ENCODE measurements at places on chromosomes 13 and 19. TPM values are rescaled to one million over a fixed set of nuclear protein-coding genes. Genes with fewer than 3 reads are reported as not detected.

GRCh38 chr19:4098493-4098892, 25.4 kb downstream of the MAP2K2 start:
- H3K36me3 ChIP-seq = no peaks in the 10 kb centered on the region
- no peak for DNase-seq
- no peaks in the 10 kb centered on the region for H3K27me3 ChIP-seq
- no peak overlapping the region for H3K27ac ChIP-seq
- H3K4me1 ChIP-seq = no peaks in the 10 kb centered on the region

GRCh38 chr13:42094516-42095040, 46.1 kb downstream of the DGKH start:
- no peaks in the 10 kb centered on the region for H3K4me1 ChIP-seq
- no peak overlapping the region for H3K27ac ChIP-seq
- no peaks in the 10 kb centered on the region for H3K36me3 ChIP-seq
- H3K27me3 ChIP-seq = no peaks in the 10 kb centered on the region
- DNase-seq = no peak

- no peak overlapping the region for H3K27ac ChIP-seq
- DNase-seq = no peak
- no peaks in the 10 kb centered on the region for H3K27me3 ChIP-seq
- no peaks in the 10 kb centered on the region for H3K36me3 ChIP-seq
- no peaks in the 10 kb centered on the region for H3K4me1 ChIP-seq
Measured at GRCh38 chr13:113565526-113566226, 18.9 kb upstream of the TFDP1 start.

DNA sequence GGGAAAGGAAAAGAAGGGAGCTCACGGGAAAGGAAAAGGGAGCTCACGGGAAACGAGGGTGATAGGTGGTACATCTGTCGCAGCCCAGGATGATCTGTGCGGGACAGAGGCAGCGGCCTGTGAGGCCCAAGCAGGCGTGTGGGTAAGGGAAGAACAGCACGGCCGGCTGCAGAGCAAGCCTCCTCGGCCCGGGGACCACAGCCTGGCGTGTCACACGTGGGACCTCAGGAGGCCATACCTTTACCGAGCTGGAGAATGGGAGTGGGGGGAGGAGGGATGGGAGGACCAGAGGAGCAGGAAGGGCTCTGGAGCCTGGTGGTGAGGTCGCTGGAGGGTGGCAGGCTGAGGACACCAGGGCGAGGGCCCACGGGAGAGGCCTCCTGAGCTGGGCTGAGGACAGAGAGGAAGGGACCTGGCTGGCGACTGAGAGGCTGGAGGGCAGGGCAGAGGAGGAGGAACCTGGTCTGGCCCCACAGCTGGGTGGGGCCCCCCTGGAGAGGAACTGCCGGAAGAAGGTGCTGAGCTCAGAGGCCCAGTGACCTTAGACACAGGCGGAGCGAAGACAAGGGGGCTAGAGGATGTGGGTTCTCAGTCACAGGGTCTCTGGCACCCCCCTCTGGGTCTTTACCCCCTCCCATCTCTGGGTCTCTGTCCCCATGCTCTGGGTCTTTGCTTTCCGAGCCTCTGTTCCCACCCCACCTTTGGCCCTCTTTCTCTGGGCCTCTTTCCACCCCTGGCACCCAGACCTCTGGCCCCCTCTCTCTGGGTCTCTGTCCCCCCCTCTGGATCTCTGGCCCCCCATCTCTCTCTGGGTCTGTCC, 2.9 kb upstream of the FTL start:
- H3K36me3 ChIP-seq = no peaks in the 10 kb centered on the region
- H3K4me1 ChIP-seq = peaks cover 15% of the 10 kb centered on the region
- H3K4me3 ChIP-seq = no peak overlapping the region
- peak; percentile 31 for DNase-seq

DNA sequence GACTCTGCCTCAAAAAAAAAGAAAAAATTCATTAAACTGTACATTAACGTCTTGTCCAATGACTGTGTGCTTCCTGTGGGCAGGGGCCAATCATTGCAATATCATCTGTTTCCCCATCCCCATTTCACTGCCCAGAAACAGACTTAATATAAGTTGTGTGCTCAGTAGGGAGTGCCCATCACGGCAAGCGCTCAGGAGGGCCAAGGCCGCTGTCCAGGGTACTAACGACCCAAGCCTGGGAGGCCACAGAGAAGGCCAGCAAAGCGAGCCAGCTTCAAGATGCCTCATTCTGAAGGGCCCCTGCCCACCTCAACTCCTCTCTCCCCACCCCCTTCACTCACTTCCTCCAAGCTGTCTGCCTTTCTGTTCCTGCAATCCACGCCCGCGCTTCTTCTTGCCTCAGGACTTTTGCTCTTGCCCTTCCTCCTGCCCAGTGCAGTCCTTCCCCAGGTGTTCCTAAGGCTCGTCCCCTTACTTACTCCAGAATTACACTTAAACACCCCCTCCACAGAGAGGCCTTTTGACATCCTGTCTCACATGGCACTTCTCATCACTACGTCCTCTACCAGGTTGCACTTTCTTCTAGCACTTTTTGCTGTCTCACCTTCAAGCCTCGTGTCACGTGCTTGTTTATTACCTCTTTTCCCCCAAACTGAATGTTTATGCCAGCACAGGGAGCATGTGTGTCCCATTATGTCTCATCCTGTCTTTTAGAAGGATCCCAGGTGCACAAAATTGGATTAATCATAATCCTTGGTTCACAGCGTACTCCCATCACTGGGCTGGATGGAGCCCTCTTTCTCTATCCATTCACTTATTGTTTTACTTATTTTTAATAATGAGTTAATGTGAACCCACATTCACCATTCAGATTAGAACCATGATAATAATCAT, 11.3 kb upstream of the POU2F2 start:
- H3K4me3 ChIP-seq = no peak overlapping the region
- no peak for DNase-seq
- H3K27me3 ChIP-seq = no peaks in the 10 kb centered on the region
- no peaks in the 10 kb centered on the region for H3K4me1 ChIP-seq
- no peak overlapping the region for H3K27ac ChIP-seq

DNA sequence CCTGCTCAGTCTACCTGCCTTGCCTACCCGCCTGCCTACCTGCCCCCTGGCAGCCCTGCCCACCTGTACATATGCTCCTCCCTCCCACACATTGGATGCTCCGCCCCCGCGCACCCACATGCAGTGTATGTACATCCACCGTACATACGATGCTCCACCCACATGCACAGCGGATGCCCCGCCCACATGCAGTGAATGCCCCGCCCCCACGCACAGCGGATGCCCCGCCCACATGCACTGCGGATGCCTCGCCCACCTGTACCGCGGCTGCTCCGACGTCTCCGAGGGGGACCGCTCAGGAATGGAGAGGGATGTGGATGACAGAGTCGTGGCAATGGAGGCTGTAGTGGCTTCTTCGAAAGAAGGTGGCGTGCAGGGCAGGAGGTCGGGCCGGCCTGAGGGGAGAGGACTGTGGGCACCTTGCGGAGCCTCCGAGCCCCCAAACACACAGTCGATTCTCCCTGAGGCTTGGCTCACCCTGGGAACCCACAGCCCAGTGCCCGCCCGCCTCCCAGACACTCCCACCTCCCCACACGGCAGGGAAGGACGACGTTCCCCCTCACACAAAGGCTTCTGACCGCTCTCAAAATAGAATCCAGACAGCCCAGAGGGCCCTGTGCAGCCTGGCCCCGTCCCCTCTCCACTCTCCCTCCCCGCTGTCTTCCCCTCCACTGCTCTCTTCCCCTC, 16.5 kb upstream of the CACTIN start:
- H3K27me3 ChIP-seq = no peaks in the 10 kb centered on the region
- no peaks in the 10 kb centered on the region for H3K4me1 ChIP-seq

- DNase-seq = no peak
- no peak overlapping the region for H3K4me3 ChIP-seq
- H3K4me1 ChIP-seq = no peaks in the 10 kb centered on the region
Measured at GRCh38 chr13:73832128-73832588, 302.0 kb downstream of the KLF12 start.

Gene SYT3
- total RNA-seq = 0.09 TPM

- H3K27me3 ChIP-seq = no peaks in the 10 kb centered on the region
- H3K4me3 ChIP-seq = no peak overlapping the region
- H3K27ac ChIP-seq = no peak overlapping the region
- H3K4me1 ChIP-seq = peaks cover 20% of the 10 kb centered on the region
Measured at GRCh38 chr13:110536006-110536693, 25.4 kb downstream of the RAB20 start.

GRCh38 chr13:27592865-27593264, 27.5 kb downstream of the LNX2 start:
- no peak overlapping the region for H3K4me3 ChIP-seq
- DNase-seq = no peak
- no peaks in the 10 kb centered on the region for H3K27me3 ChIP-seq
- no peaks in the 10 kb centered on the region for H3K36me3 ChIP-seq

- no peak overlapping the region for H3K27ac ChIP-seq
- no peak for DNase-seq
- no peaks in the 10 kb centered on the region for H3K27me3 ChIP-seq
- no peaks in the 10 kb centered on the region for H3K4me1 ChIP-seq
- H3K4me3 ChIP-seq = no peak overlapping the region
Measured at GRCh38 chr13:30847650-30848307, 58.3 kb upstream of the MEDAG start.

- no peaks in the 10 kb centered on the region for H3K27me3 ChIP-seq
- no peaks in the 10 kb centered on the region for H3K4me1 ChIP-seq
- no peaks in the 10 kb centered on the region for H3K36me3 ChIP-seq
- no peak for DNase-seq
Measured at GRCh38 chr13:29754473-29754806, 96.0 kb downstream of the UBL3 start.

Gene ICAM4
- total RNA-seq = 0.15 TPM

Gene NXNL1
- not detected for total RNA-seq

Gene CD33
- 2.4 TPM for total RNA-seq

DNA sequence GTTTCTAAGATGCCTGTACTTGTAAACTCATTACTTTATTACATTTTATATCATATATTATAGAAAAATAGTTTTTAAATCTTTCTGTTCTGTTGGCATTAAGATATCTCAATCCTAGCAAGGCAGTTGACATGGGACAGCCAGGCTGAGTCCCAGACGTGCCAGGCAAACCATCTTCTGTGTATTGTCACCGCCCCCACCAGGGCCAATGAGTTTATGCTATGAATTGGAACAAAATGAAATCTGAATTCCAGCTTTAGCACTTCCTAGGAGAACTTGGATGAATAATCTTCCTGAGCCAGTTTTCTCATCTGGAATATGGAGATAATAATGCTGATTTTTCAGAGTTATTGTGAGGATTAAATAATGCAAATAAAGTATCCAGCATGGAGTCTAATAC, 79.9 kb upstream of the GSX1 start:
- H3K4me3 ChIP-seq = no peak overlapping the region
- DNase-seq = peak; percentile 41
- H3K27ac ChIP-seq = no peak overlapping the region
- H3K27me3 ChIP-seq = no peaks in the 10 kb centered on the region
- no peaks in the 10 kb centered on the region for H3K36me3 ChIP-seq

Gene ZNF763
- total RNA-seq = 4.5 TPM

Gene TEKTIP1
- total RNA-seq = 1.3 TPM

DNA sequence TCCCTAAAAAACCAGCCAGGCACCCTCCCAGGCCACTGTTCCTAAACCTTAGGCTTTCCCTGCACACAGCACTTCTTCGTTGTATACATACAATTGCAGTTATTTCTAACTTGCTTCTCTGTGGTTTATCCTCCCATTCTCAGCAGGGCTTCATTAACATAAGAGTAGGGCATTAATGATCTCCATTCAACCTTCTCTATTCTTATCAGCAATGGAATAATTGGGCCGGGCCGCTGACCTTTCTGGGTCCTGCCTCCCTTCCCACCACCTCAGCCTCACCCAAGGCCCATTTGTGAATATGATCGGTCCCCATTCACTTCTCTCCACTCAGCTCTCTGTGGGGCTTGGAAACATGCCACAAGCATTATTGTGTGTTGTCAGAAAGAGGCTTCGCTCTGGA, 184.2 kb downstream of the SUCLA2 start:
- H3K4me3 ChIP-seq = no peak overlapping the region
- no peak for DNase-seq
- no peaks in the 10 kb centered on the region for H3K27me3 ChIP-seq
- H3K4me1 ChIP-seq = no peaks in the 10 kb centered on the region
- no peaks in the 10 kb centered on the region for H3K36me3 ChIP-seq

DNA sequence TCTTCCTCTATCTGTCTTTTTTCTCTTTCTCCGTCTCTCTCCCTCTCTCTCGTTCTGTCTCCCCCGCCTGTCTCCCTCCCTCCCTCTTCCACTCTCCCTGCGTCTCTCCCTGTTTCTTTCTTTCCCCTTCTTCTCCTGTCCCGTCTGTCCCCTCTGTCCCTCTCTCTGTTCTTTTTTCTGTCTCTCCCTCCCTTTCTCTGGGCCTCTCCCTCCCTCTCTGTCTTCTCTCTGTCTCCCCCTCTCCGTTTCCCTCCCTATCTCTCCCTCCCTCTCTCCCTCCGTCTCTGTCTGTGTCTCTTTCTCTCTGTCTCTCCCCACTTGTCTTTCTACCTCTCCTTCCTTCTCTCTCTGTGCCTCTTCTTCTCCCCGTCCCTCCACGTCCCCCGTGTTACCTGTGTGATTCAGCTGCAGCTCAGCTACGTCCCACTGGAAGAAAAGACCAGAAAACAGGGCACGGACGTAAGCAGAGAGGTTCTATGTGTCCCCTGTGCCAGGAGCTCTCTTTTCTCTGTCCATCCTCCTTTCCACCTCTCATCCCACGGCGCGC, 1.2 kb downstream of the CD70 start:
- no peak overlapping the region for H3K4me3 ChIP-seq
- no peaks in the 10 kb centered on the region for H3K36me3 ChIP-seq
- no peak overlapping the region for H3K27ac ChIP-seq
- H3K27me3 ChIP-seq = peaks cover 21% of the 10 kb centered on the region
- DNase-seq = no peak

Gene CCDC194
- not detected for total RNA-seq

- DNase-seq = no peak
- no peaks in the 10 kb centered on the region for H3K36me3 ChIP-seq
- no peaks in the 10 kb centered on the region for H3K4me1 ChIP-seq
- H3K27me3 ChIP-seq = no peaks in the 10 kb centered on the region
- no peak overlapping the region for H3K27ac ChIP-seq
Measured at GRCh38 chr19:7337380-7338194, 11.2 kb upstream of the ARHGEF18 start.

Gene APLP1
- 44.0 TPM for total RNA-seq

Gene TMC4
- 57.4 TPM for total RNA-seq

DNA sequence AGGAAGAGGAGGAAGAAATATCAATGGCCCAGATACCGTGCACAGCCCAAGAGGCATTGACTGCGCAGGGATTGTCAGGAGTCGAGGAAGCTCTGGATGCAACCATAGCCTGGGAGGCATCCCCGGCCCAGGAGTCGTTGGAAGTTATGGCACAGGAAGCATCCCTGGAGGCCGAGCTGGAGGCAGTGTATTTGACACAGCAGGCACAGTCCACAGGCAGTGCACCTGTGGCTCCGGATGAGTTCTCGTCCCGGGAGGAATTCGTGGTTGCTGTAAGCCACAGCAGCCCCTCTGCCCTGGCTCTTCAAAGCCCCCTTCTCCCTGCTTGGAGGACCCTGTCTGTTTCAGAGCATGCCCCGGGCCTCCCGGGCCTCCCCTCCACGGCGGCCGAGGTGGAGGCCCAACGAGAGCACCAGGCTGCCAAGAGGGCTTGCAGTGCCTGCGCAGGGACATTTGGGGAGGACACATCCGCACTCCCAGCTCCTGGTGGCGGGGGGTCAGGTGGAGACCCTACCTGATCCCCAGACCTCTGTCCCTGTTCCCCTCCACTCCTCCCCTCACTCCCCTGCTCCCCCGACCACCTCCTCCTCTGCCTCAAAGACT, 36.0 kb downstream of the KEAP1 start:
- H3K27ac ChIP-seq = no peak overlapping the region
- H3K27me3 ChIP-seq = no peaks in the 10 kb centered on the region

- no peaks in the 10 kb centered on the region for H3K36me3 ChIP-seq
- H3K4me1 ChIP-seq = no peaks in the 10 kb centered on the region
- no peaks in the 10 kb centered on the region for H3K27me3 ChIP-seq
- H3K27ac ChIP-seq = no peak overlapping the region
- no peak overlapping the region for H3K4me3 ChIP-seq
Measured at GRCh38 chr19:46125447-46125846, 959 bp upstream of the IGFL3 start.

Gene ZNF181
- total RNA-seq = 10.1 TPM

Data from pancreas (tissue), 10 donors.